ENCODE measurements at places on chromosomes 1 and 21.

DNA sequence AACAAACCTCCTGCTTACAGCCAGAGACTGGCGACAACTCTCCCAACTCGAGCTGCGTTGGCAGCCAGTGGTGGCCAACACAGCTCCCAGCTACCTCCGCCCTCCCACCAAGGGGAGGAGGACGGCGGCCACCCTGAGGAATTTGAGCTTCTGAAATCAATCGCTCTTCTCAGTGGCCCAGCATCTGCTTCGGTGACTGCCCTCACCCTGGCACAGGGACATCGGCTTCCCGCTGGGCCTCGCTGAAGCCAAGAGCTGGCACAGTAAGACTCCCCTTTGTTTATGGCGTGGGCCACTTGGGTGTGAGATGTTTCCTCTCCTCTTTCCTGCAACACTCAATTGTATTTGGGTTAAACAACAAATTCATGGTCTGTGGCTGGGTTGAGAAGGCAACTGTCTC lies 136.2 kb downstream of the ZBTB18 start:
- DNase-seq: no peak

- DNase-seq: peak; percentile 77
Observed at GRCh38 chr21:44024887-44025353, 12.8 kb downstream of the TRAPPC10 start.

DNA sequence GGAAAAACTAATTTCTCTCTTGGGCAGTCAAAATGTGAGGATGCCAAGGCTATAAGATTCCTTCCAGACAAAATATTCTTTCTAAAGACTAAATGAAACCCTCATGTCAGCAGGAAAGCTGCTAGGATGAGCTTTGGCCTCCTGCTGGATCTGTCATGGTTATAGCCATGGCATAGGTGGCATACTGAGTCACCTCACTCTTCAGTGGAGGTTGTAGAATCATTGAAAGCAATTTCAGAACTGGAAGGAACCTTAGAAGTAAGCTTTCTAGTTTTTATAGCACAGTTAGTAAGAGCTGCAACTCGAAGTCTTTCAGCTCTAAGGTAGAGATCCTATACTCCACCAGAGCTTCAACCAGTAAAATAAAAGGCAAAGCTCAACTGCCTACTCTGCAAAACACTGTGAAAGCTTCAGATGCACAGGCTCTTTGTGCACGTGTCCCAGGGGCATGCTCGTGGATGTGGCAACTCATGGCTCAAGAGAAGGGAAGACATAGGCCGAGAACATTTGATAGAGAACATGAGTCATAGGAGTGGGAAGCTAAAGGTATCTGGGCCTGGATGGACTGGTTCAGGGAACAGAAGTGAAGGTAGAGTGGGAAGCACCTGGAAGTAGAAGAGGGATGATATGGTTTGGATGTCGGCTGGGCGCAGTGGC lies 5.8 kb downstream of the AVPR1B start:
- DNase-seq: no peak

GRCh38 chr1:36885540-36886357 lies 148.6 kb downstream of the GRIK3 start:
- no peak for DNase-seq

GRCh38 chr1:40153073-40153770 lies 8.0 kb upstream of the RLF start:
- DNase-seq: peak; percentile 74

Data from astrocyte of the hippocampus (primary cell).